ENCODE measurements at places on chromosomes 16 and 17.

DNA sequence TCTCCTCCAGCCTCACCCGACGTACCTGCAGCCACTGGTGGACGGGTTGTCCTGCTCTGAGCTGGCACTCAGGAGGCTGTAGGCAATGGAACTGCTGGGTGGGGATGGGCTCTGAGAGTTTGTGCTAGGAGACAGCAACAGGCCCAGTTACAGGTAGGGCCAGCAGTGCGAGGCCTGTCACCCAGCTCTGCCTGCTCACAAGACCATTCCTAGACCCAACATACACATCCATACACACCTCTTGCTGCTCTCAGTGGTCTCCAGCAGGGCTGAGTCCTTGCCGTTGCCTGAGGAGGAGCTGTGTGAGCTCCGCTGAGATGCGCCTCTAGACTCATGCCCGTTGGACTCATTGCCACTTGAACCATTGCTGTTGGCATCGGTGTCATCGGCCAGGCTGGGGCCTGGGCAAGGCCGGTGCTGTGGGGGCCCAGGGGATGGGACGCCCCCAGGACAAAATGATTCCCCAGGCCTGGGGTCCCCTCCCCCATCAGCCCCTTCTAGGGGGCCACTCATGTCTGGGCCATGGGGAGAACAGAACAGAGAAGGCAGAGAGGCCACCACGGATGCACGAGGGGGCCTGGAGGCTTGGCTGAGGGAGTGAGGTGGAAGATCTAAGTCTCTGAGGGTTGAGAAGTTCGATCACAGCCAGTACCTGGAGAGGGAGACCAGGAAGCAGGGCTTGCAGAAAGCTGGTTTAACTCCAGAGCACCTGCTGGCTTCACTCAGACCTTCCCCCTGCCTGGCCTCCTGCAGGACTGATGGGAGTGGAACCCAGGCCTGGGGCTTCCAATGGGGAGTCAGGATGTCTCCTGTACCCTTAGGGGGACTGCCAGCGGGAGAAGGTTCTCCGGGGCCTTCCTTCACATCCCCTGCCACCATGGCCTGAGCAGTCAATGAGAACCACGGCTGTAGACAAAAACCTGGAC, 1.7 kb downstream of the PER1 start:
- DNase-seq = no peak

DNA sequence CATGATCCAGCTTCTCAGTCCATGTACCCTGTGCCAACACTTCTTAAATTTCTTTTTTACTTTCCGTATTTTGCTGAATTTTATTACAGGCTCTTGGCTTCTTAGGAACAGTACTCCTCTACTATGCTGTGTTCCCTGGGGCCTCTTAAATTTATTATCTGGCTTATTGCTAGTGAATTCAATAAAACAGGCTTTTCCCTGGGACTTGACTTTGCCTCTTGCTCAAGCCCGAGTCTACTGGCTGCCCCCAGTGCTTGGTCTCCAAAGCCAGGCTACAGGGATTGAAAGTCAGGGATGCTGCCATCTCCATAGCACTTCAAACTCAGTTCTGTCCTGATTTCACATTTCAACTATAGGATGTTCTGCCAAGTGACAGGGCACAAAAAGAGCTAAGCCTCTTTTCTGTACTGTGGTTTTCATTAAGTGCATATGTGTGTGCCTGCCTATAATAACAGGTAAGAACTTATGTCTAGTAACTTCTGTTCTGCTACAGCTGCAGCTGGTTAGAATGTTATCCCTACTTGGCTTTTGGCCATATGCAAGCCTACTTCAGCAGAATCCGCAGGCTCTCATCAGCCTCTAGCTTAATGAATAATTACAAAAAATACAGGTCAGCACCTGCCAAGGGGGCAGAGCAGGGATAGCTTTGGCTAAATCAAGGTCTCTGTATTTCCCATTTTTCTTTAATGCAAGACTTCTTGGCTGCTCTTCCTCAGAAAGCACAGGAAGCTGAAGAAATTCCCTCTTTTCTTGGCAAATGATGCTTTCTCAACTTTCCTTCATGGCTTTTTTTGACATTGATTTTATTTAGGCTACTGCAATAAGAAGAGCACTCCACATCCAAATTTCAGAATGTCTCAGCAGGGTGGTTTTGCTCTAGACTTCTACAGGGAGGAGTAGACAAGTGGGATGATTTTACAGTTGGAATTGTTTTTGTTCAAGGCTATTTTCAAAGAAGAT, 8.2 kb downstream of the FAM20A start:
- DNase-seq = no peak

- no peak for DNase-seq
Measured at GRCh38 chr16:2365397-2366294, 25.1 kb upstream of the ABCA3 start.

DNA sequence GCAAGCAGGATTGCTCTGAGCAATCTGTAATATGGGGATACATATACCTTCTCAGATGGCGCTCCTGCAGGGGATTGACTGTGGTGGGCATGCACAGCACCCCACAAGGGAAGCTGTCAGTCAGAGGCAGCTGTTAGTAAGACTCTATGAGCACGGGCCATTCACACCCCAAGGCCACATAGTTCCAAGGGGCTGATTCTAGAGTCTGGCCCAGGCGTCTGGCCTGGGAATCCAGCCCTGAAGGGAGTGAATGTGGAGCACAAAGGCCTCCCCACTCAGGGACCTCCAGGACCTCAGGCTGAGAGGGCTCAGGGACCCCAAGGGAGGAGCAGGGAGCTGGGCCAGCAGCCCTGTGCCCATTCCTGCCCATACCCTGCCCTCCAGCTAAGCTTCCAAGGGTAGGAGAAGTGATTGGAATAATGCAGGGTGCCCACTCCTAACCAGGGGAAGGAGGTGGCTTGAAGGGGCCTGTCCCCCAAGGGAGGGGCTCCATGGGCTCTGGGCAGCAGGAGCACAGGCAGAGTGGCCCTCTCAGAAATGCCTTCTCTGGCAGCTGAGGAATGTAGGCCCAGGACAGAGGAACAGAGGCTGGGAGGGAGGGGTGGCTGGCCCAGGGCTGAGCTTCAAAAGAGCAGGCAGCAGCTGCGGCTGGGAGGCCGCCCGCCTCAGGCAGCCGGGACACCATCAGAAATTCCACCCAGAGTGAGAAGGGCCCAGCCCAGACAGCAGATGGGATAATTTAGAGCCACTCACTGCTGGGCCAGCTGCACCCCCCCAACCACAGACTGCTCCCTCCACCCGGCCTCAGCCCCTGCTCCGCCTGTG, 48.9 kb upstream of the MRPS23 start:
- DNase-seq = no peak

GRCh38 chr17:21774263-21774662, 81.9 kb downstream of the KCNJ18 start:
- no peak for DNase-seq

- DNase-seq = no peak
Measured at GRCh38 chr16:24430954-24431760, 108.2 kb upstream of the RBBP6 start.

GRCh38 chr17:64994281-64994680, 62.3 kb downstream of the GNA13 start:
- no peak for DNase-seq

GRCh38 chr17:72943826-72944689, 148.4 kb downstream of the SLC39A11 start:
- DNase-seq = no peak

- no peak for DNase-seq
Measured at GRCh38 chr17:74380959-74381808, 13.9 kb downstream of the GPR142 start.

- DNase-seq = peak; percentile 39
Measured at GRCh38 chr16:73058221-73058615, 10.3 kb upstream of the ZFHX3 start.

DNA sequence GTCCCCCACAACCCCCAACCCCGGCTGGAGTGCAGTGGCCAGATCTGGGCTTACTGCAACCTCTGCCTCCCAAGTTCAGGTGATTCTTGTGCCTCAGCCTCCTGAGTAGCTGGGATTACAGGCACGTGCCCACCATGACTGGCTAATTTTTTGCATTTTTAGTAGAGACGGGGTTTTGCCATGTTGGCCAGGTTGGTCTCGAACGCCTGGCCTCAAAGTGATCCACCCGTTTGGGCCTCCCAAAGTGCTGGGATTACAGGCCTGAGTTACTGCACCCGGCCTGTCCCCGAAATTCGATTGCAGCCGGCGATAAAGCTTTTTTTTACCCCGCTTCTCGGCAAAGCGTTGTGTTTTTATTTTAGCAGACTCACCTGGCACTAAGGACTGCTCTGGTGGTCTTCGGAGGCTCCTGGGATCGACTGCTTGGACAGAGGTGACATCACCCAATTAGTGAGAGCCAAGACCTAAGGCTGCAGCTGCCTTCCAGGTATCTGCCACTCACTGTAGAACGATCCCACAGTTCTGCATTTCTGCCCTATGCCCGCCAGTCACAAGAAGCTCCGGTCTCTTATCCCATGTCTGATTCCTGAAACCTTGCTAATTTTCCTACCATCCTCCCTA, 82.2 kb upstream of the ARL4D start:
- DNase-seq = no peak

- no peak for DNase-seq
Measured at GRCh38 chr17:35011671-35012216, 31.4 kb downstream of the LIG3 start.

- no peak for DNase-seq
Measured at GRCh38 chr17:30299000-30299399, 7.3 kb upstream of the BLMH start.

GRCh38 chr16:7321661-7322060, 11.0 kb upstream of the RBFOX1 start:
- DNase-seq = no peak

DNA sequence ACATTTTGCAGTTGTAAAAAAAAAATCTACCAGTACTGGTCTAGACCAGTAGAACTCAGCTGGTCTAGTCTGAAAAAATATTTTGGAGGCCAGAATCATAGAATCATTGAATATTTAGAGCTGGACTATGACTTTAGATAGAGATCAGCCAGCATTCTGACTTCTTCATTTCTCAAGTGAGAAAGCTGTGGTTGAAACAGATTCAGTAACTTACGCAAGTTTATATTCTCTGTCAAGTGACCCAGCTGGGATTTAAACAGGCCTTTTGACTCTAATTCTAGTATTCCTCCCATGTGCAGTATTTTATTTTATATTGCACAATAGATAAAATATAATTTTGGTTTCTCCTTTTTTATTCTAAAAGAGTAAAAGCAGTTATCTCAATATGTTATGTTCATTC, 4.9 kb downstream of the TNRC6A start:
- DNase-seq = no peak

GRCh38 chr16:75256696-75257343, 5.4 kb upstream of the BCAR1 start:
- peak; percentile 79 for DNase-seq

DNA sequence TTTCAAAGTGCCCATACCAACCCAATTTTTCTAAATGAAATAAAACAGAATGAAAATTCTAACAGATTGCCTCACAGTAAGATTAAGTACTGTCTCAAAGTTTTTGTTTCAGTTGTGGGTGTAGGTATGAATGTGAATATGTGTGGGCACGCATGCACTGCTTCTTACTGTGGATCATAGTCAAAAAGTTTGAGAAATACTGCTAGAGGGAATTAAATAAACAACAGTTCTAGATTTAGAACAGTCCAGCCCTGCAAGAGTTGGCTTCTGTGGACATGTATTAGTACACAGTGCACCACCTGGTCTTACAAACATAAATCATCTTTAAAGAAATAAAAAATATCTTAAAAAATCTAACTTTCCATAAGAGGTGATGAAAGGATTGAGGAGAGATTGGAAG, 8.4 kb downstream of the ZNF652 start:
- DNase-seq = no peak

DNA sequence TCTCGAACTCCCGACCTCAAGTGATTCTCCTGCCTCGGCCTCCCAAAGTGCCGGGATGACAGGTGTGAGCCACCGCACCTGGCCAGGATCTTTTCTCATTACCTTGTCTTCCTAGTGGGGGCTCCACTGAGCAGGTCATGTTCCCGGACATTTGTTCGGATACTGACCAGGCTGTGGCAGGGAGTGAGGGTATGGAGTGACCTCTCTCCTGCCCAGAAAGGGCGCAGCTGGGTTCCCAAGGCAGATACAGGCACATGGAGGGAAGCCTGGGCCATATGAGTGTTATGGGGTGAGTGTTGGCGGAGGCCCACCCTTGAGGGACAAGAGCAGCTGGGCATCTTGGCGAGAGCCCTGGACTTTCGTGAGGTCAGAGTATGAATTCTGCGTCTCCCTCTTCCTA, 5.5 kb downstream of the SERPINF1 start:
- DNase-seq = no peak

DNA sequence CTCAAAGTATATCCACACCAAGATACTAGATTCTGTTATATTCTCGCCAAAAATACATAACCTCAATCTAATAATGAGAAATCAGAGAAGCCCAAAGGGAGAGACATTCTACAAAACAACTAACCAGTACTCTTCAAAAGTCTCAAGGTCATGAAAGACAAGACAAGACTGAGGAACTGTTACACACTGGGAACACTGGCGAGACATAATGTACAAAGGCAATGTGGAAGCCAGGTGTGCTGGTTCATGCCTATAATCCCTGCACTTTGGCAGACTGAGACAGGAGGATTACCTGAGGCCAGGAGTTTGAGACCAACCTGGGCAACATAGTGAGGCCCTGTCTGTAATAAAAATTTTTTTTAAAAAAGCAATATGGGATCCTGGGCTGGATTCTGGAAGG, 85.9 kb downstream of the SPAG9 start:
- DNase-seq = no peak

- no peak for DNase-seq
Measured at GRCh38 chr17:13194887-13195286, 177.1 kb upstream of the ELAC2 start.

DNA sequence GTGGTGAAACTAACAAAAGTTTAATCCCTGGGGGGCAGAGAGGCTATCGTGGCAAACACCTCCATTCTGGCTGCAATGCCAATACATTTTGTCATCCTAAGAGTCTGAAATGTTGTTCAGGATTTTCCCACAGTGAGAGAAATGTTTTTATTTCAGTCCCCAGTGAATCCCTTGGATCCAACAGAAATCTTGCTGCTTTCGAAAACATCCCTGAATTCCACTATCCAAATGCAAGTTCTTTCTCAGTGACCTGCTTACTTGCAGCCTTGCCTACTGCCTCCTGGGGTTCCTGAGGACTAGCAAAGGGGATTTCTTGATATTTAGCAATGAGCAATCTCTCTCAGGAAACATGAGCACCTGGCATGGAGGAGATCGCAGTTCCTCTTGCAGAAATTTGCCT, 202.1 kb upstream of the IRX3 start:
- DNase-seq = no peak

DNA sequence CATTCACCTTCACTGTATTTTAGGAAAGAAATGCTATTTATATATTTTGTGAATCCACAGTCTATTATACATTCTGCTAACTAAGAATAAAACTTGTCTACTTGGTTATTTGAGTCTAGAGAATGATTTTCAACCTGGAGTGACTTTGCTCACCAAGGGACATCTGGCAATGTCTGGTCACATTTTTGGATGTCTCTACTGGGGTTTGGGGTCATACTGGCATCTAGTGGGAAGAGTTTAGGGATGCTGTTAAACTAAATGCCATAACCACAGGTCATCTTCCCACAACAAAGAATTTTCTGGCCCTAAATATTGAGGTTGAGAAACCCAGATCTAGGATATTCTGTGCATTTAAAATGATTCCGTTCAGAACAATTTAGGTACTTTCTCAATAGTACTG, 26.0 kb downstream of the KCNJ16 start:
- DNase-seq = no peak

GRCh38 chr16:75762746-75763145, 36.5 kb upstream of the CPHXL start:
- no peak for DNase-seq

GRCh38 chr16:89332243-89332901, 114.9 kb downstream of the ZNF778 start:
- no peak for DNase-seq

GRCh38 chr17:72598695-72599094, 477.9 kb downstream of the SOX9 start:
- DNase-seq = no peak

- no peak for DNase-seq
Measured at GRCh38 chr16:12087901-12088421, 111.4 kb downstream of the SNX29 start.
